Uterus (tissue), 4 donors: ENCODE measurements at places on chromosomes 2 and 18. TPM values are rescaled to one million over a fixed set of nuclear protein-coding genes. Genes with fewer than 3 reads are reported as not detected.

DNA sequence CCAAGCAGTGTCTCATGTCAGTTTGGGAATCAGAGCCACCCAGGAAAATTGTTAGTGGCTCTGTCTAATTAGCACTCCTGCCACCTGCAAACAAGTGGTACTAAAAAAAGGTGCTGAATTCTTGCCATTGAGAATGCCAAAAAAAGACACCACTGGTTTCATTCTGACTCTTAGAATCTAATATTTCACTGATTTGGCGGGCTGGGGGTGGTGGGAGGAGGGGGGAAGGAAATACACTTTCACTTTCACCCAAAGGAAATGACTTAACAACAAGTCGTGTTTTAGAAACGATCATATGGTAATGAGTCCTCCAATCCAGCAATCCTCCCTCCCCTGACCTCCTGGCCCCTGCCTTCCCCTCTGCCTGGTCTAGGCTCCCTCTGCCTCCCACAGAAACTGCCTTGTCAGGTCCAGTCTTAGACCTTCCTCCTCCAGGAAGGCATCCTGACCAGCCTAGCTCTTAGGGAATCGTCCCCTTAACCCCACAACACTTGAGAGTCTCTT, 4.4 kb upstream of the KLHL29 start:
- no peak overlapping the region for H3K4me3 ChIP-seq
- no peaks in the 10 kb centered on the region for H3K36me3 ChIP-seq
- no peaks in the 10 kb centered on the region for H3K27me3 ChIP-seq
- no peak overlapping the region for H3K27ac ChIP-seq
- no peak for DNase-seq

CTAGE1 gene
- not detected for total RNA-seq

DNA sequence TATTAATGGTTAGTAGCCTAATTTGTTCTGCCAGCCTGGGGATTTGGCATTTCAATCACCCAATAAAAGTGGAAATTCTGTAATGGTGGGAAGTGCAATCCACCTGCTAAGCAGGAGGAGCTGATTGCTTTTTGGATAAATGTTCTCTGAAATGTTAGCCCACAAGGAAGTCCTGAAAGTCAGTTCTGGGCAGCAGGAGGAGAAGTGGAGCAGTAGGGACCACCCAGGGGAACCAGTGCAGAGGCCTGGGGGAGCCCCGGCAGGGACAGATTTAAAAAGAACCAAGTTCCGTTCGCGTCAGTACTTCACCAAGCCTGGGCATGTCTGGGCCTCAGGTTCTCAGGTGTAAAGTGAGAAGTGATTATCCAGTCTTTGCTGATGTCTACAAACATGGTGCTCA, 248.5 kb upstream of the RAB6C start:
- H3K36me3 ChIP-seq = no peaks in the 10 kb centered on the region
- no peak overlapping the region for H3K4me3 ChIP-seq
- DNase-seq = no peak

- no peaks in the 10 kb centered on the region for H3K4me1 ChIP-seq
- no peak for DNase-seq
- H3K27me3 ChIP-seq = no peaks in the 10 kb centered on the region
- H3K27ac ChIP-seq = no peak overlapping the region
Observed at GRCh38 chr2:144950899-144951560, 431.1 kb upstream of the ZEB2 start.

REG1B gene
- not detected for total RNA-seq

RHOB gene
- total RNA-seq = 242 TPM

DNA sequence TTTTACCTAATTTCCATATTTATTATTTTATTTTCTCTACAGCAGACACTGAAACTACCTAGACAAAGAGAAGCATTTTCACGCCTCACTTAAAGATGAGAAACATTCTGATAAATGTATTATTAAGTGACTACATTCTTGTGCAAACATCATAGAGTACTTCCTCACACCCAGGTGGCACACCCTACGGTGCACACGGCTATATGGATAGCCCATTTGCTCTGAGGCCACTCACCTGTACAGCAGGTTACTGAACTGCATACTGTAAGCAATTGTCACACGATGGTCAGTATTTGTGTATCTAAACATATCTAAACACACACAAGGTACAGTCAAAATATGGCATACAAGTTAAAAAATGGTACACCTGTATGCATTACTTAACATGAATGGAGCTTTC, 481.4 kb downstream of the CMPK2 start:
- H3K36me3 ChIP-seq = no peaks in the 10 kb centered on the region
- no peak overlapping the region for H3K4me3 ChIP-seq
- H3K27ac ChIP-seq = no peak overlapping the region
- no peaks in the 10 kb centered on the region for H3K4me1 ChIP-seq
- DNase-seq = no peak
- no peaks in the 10 kb centered on the region for H3K27me3 ChIP-seq

- H3K27ac ChIP-seq = no peak overlapping the region
- no peaks in the 10 kb centered on the region for H3K36me3 ChIP-seq
- no peak overlapping the region for H3K4me3 ChIP-seq
Observed at GRCh38 chr2:16623031-16623430, 42.6 kb downstream of the CYRIA start.

NEMP2 gene
- 2.0 TPM for total RNA-seq

DNA sequence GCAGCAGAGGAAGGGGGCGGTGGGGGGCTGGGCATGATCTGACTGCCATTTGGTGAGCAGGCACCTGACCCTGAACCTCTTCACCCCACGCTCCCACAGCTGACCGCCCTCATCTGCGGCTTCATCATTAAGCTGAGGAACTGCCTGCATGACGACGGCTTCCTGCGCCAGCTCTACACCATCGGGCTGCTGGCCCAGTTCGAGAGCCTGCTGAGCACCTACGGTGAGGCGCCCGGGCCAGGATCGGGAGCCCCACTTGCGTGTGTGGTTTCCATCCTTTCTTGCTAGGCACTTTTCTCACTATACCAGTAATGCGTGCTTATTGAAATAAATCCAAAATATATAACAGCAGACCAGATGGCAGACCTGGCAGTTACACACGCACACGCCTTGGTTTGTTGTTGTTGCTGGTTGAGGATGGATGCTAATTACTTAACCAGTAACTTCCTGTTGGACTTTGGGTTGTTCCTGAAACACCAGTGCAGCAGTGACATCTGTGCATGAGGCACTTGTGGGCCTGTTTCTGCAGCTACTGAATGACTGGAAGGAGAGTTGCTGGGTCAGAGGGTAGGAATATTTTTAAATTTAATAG, 43.7 kb downstream of the COA5 start:
- no peak overlapping the region for H3K4me3 ChIP-seq
- DNase-seq = no peak
- no peak overlapping the region for H3K27ac ChIP-seq
- H3K4me1 ChIP-seq = no peaks in the 10 kb centered on the region
- H3K27me3 ChIP-seq = no peaks in the 10 kb centered on the region

- no peak overlapping the region for H3K4me3 ChIP-seq
- no peaks in the 10 kb centered on the region for H3K36me3 ChIP-seq
- H3K27ac ChIP-seq = peak overlapping the region; percentile 5
- DNase-seq = no peak
- no peaks in the 10 kb centered on the region for H3K27me3 ChIP-seq
- H3K4me1 ChIP-seq = no peaks in the 10 kb centered on the region
Observed at GRCh38 chr2:68776124-68776523, 41.5 kb downstream of the ARHGAP25 start.

BCL2L11 gene
- 10.1 TPM for total RNA-seq

DNA sequence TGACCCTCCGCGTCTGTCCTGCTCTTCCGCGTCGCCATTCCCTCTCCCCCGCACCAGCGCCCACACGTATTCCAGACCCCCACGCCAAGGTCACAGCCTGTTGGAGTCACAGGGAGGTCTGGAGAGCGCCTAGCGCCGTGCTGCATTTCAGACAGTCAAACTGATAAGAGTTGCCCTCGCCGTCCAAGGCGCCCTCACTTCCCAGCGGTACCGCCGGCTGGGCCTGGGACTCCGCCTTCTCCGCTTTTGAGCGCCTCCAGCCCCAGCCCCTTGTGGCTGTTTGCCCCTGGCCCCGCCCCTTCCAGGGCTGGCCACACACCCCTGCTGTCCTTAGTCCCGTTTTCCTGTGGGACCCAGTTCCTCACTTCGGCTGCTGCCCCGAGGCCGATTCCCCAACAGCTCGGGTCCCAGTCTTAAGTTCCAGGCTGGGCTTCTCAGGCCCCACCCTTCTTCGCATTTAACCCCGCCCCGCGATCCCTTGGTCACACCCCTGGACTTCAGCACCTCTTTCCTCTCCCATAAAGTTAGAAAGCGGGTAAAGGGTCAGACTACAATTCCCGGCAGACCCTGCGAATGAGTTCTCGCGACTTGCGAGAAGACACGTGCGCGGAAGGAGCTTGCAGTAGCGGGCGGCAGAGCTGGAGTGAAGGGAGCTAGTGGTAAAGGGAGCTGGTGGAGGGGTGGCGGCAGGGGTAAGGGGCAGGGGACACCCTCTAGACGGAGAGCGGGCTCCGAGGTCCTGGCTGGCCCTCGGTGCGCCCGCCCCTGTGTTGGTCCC, at the start of gene GMPPA:
GMPPA (plus strand) TSS at position 612 of the 778 bp plus-strand sequence. CDS start 1,085 bp downstream, outside the sequence.
- H3K36me3 ChIP-seq = no peaks in the 10 kb centered on the region
- H3K4me1 ChIP-seq = peaks cover 4% of the 10 kb centered on the region
- peak within 1 kb of the TSS; percentile 95 for H3K27ac ChIP-seq
- DNase-seq = peak; percentile 99
- no peaks in the 10 kb centered on the region for H3K27me3 ChIP-seq
- H3K4me3 ChIP-seq = peak within 1 kb of the TSS; percentile 52

SLC9A4 gene
- total RNA-seq = not detected

- no peak overlapping the region for H3K27ac ChIP-seq
- H3K27me3 ChIP-seq = no peaks in the 10 kb centered on the region
- no peaks in the 10 kb centered on the region for H3K36me3 ChIP-seq
- no peak overlapping the region for H3K4me3 ChIP-seq
- no peaks in the 10 kb centered on the region for H3K4me1 ChIP-seq
- no peak for DNase-seq
Observed at GRCh38 chr2:85189606-85190270, 56.5 kb downstream of the TCF7L1 start.

GEN1 gene
- total RNA-seq = 21.6 TPM

- H3K36me3 ChIP-seq = no peaks in the 10 kb centered on the region
- DNase-seq = no peak
- no peak overlapping the region for H3K27ac ChIP-seq
- H3K27me3 ChIP-seq = no peaks in the 10 kb centered on the region
- no peaks in the 10 kb centered on the region for H3K4me1 ChIP-seq
Observed at GRCh38 chr2:31693882-31694281, 113.1 kb upstream of the SRD5A2 start.

DNA sequence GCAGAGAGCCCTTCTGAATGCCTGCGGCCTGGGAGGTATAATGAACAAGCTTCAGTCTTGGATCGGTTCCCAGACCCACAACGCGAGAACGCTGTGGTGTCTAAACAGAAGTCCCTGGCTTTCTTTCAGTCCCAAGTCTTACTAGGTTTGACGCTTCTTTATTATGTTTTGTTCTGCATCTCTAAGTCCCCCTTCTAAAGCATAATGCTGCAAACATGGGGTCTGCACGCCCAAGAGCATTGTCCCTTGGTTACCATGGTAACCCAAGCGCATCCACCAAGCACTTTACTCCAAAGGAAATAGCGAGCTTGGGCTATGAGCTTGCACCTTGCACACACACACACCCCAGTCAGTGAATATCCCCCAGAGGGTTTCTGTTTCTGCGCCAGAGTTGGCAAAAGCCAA, 193.7 kb downstream of the INO80D start:
- no peaks in the 10 kb centered on the region for H3K27me3 ChIP-seq
- H3K4me1 ChIP-seq = no peaks in the 10 kb centered on the region
- H3K36me3 ChIP-seq = no peaks in the 10 kb centered on the region
- DNase-seq = no peak
- no peak overlapping the region for H3K4me3 ChIP-seq

DNA sequence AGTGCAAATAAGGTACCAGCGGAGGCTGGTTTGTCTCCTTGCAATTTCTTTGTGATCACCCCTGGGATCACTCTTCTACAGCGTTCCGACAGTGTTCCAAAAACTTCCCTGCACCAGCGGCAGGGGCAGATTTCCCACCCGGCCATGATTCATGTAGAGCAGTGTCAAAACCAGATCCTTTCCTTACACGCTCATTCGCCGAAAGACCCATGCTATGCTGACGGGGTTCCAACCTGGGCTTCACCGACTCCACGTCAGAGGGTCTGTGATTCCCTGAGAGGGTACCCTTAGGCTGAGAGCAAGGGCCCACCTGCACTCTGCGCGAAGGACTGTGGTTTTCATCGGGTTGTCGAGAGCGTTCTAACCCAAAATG, 423 bp upstream of the TTC27 start:
- no peaks in the 10 kb centered on the region for H3K27me3 ChIP-seq
- H3K27ac ChIP-seq = peak overlapping the region; percentile 74
- H3K36me3 ChIP-seq = no peaks in the 10 kb centered on the region
- H3K4me1 ChIP-seq = no peaks in the 10 kb centered on the region
- DNase-seq = peak; percentile 55

TM4SF20 gene
- not detected for total RNA-seq

DNA sequence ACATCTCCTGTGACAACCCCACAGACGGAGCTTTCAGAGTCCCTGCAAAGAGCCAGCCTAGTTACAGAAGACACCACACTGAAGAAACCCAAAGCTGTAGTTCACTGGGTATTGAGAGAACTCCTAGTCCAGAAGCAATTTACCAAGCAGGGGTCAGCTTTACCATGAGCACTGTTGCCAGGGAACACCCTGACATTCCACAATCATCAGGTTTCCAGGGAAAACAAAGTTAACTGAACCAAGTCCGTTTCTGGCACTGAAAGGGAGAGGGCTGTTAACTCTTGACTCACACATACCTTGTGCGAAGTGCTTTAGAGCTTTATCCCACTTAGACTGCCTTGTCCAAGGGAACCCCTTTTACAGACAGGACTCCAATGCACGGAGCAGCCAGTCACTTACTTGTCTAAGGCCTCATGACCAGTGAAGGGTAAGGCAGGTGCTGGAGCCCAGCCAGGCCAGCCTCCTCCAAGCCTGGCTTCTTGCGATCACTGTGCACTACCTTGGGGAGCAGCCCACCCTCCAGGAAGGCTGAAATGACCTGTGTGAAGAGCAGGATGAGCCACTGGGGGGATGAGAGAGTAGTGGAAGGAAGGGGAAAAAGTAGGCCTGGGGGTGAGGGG, 53.9 kb downstream of the REEP1 start:
- H3K4me3 ChIP-seq = no peak overlapping the region
- DNase-seq = no peak
- H3K36me3 ChIP-seq = no peaks in the 10 kb centered on the region
- no peak overlapping the region for H3K27ac ChIP-seq

GRCh38 chr2:105910497-105911238, 166.0 kb downstream of the NCK2 start:
- H3K4me3 ChIP-seq = no peak overlapping the region
- DNase-seq = no peak
- no peaks in the 10 kb centered on the region for H3K36me3 ChIP-seq
- H3K4me1 ChIP-seq = peaks cover 6% of the 10 kb centered on the region

DNA sequence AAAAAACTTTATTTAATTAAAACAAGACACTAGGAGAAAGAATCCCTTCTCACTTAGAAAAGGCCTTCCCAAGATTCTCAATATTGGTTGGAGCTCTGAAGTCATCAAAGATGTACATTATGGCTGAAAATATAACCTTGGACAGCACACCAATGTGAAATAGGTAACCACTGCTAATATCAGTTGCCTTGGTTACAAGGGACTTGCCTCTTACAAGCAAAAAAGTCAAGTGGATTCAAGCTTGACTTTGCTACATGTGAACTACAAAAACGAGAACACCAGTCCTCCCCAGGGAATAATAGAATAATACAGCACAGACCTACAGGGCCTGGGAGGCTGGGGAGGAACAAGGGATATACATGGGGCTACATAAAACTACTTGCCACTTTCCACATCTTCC, 46.1 kb downstream of the NABP1 start:
- H3K4me1 ChIP-seq = no peaks in the 10 kb centered on the region
- no peak overlapping the region for H3K4me3 ChIP-seq
- no peaks in the 10 kb centered on the region for H3K36me3 ChIP-seq
- H3K27me3 ChIP-seq = no peaks in the 10 kb centered on the region
- no peak overlapping the region for H3K27ac ChIP-seq

GRCh38 chr18:12428923-12429322, 21.2 kb downstream of the PRELID3A start:
- no peaks in the 10 kb centered on the region for H3K36me3 ChIP-seq
- H3K4me3 ChIP-seq = no peak overlapping the region
- no peak for DNase-seq
- H3K27me3 ChIP-seq = no peaks in the 10 kb centered on the region
